ENCODE measurements at places on chromosomes 5 and 9.

GRCh38 chr5:177006265-177006972 lies at the start of gene UIMC1:
Gene UIMC1, minus strand, starts transcription at chr5:177006779. Its CDS starts 24,164 bp downstream, at chr5:176982615.
- peak within 1 kb of the TSS; percentile 77 for H3K27ac ChIP-seq
- peaks cover 18% of the 10 kb centered on the region for H3K4me1 ChIP-seq
- peak; percentile 96 for DNase-seq
- H3K27me3 ChIP-seq: no peaks in the 10 kb centered on the region

DNA sequence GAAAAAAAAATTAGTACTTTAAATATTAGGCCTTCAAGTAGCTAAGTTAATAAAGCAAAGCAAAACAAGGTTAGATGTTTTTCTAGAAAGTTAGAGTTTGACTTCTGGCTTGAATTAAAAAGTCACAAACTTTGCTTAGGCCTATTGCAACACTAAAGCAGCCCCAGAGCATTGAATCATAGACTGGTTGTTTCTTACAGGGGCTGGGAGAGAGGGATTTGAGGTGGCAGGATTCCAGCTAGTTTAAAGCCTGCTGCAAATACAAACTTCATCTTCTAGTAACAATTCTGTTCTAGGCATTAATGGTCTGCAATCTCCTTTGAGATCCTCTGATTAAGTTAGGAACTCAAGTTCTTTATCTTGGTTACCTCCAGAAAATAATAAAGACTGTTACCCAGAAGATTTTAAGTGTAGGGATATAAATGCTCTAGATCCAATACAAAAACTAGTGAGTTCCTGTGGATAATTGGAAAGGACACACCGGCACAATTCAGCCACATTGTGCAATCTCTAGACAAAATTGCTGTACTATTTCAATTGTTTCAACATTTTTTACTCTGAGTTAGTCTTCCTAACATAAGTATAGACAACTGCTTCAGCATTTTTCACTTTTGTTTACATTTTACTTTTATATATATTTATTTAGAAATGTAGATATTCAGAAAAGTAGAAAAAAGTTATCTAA lies 12.6 kb downstream of the OR13C5 start:
- no peaks in the 10 kb centered on the region for H3K36me3 ChIP-seq
- H3K27me3 ChIP-seq: no peaks in the 10 kb centered on the region
- no peak for DNase-seq
- H3K27ac ChIP-seq: no peak overlapping the region
- H3K4me3 ChIP-seq: no peak overlapping the region

DNA sequence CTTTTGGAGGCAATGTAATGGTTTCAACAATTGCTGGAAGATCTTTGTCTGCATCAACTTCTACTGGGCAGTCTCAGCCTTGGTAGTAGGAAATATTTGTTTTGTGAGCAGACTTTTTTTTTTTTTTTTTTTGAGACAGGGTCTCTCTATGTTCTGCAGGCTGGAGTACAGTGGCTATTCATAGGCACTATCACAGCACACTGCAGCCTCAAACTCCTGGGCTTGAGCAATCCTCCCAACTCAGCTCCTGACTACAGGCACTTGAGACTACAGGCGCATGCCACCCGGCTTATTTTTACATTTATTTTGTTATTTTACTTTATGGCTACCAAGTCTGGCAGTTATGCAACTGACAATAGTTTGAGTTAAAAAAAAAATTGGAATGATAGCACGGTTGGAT lies 187.3 kb downstream of the SNX18 start:
- no peaks in the 10 kb centered on the region for H3K27me3 ChIP-seq
- no peak overlapping the region for H3K27ac ChIP-seq
- H3K4me1 ChIP-seq: peaks cover 18% of the 10 kb centered on the region
- no peak overlapping the region for H3K4me3 ChIP-seq
- no peak for DNase-seq

- H3K27ac ChIP-seq: peak overlapping the region; percentile 32
- no peak overlapping the region for H3K4me3 ChIP-seq
- H3K27me3 ChIP-seq: no peaks in the 10 kb centered on the region
- H3K4me1 ChIP-seq: peaks cover 38% of the 10 kb centered on the region
- no peak for DNase-seq
These were observed 14.7 kb downstream of the ENC1 start for GRCh38 chr5:74625742-74626241.

- no peaks in the 10 kb centered on the region for H3K4me1 ChIP-seq
- DNase-seq: no peak
- H3K27me3 ChIP-seq: no peaks in the 10 kb centered on the region
- no peak overlapping the region for H3K27ac ChIP-seq
- no peaks in the 10 kb centered on the region for H3K36me3 ChIP-seq
These were observed 48.5 kb downstream of the GDNF start for GRCh38 chr5:37791321-37791720.

- DNase-seq: no peak
- peaks cover 28% of the 10 kb centered on the region for H3K27me3 ChIP-seq
- no peak overlapping the region for H3K27ac ChIP-seq
- H3K36me3 ChIP-seq: no peaks in the 10 kb centered on the region
- H3K4me1 ChIP-seq: no peaks in the 10 kb centered on the region
These were observed 20.4 kb downstream of the CRB2 start for GRCh38 chr9:123376218-123377071.

- DNase-seq: no peak
- no peaks in the 10 kb centered on the region for H3K27me3 ChIP-seq
- no peak overlapping the region for H3K4me3 ChIP-seq
- H3K4me1 ChIP-seq: no peaks in the 10 kb centered on the region
- H3K36me3 ChIP-seq: peaks cover 69% of the 10 kb centered on the region
- no peak overlapping the region for H3K27ac ChIP-seq
These were observed 18.4 kb downstream of the SLC25A46 start for GRCh38 chr5:110757118-110757729.

DNA sequence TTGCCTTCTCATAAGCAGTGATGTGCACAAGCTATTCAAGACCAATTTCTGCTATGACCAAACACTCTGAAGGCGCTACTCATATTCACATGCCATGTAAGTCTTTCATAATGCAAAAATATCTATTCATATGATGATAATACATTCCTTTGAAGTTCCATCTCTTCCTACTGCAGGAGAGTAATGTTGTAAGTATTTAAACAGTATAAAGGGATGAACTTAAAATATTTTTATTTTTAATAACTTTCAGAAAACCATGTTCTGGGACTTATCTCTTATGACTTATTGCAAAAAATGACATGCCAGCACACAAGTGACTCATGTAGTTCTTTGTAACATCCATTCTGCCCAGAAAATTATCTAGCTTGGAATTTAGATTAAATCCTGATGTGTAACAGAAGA lies 376.4 kb downstream of the KCTD16 start:
- H3K4me1 ChIP-seq: no peaks in the 10 kb centered on the region
- H3K27ac ChIP-seq: no peak overlapping the region
- peaks cover 4% of the 10 kb centered on the region for H3K27me3 ChIP-seq
- DNase-seq: no peak

- no peaks in the 10 kb centered on the region for H3K27me3 ChIP-seq
- no peak overlapping the region for H3K27ac ChIP-seq
- no peak overlapping the region for H3K4me3 ChIP-seq
- H3K4me1 ChIP-seq: no peaks in the 10 kb centered on the region
These were observed 957.8 kb upstream of the CTNND2 start for GRCh38 chr5:12861886-12862654.

DNA sequence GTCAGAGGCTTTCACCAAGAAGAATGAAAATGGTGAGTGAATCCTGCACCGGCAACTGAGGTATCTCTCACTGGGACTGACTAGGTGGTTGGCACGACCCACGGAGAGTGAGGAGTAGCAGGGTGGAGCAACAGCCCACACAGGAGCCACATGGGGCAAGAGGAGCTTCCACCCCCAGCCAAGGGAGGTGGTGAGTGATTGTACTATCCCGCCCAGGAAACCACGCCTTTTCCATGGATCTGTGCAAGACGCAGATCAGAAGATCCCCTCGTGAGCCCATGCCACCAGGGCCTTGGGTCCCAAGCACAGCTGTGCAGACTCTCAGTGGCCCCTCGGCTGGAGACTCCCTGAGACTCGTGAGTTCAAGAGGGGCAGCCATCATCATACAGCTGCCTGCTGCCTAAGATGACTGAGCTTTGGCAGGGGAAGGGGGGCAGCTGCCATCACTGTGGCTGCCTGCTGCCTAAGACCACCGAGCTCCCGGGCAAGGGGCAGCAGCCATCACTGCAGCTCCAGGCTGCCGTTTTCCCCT lies 229.5 kb downstream of the AP3B1 start:
- no peak overlapping the region for H3K27ac ChIP-seq
- H3K4me3 ChIP-seq: no peak overlapping the region
- no peaks in the 10 kb centered on the region for H3K27me3 ChIP-seq
- no peaks in the 10 kb centered on the region for H3K4me1 ChIP-seq

DNA sequence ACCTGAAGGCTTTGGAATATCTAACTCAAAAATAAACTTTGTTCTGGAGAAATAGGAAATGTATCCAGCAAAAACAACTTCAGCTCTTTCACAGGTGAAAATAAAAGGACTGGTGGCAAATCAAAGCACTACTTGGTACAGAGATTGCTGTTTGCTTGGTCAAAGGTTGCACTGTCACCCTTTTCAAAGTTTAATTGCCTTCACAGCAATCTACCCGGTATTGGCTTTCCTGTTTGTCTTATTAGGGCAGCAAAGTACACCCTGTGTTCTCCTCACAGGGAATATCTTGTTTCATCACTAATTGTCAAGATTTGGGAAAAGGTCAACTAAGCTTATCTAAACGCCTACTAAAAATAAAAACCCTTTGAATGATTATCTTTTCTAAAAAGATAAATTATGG lies 214.1 kb upstream of the ADCY2 start:
- H3K27me3 ChIP-seq: no peaks in the 10 kb centered on the region
- no peaks in the 10 kb centered on the region for H3K36me3 ChIP-seq
- H3K4me1 ChIP-seq: peaks cover 4% of the 10 kb centered on the region
- no peak overlapping the region for H3K27ac ChIP-seq
- no peak for DNase-seq

GRCh38 chr5:165497707-165498106 lies 1992.3 kb downstream of the MAT2B start:
- H3K36me3 ChIP-seq: no peaks in the 10 kb centered on the region
- H3K27ac ChIP-seq: no peak overlapping the region
- no peaks in the 10 kb centered on the region for H3K4me1 ChIP-seq
- H3K4me3 ChIP-seq: no peak overlapping the region

- H3K4me3 ChIP-seq: no peak overlapping the region
- H3K36me3 ChIP-seq: no peaks in the 10 kb centered on the region
- DNase-seq: no peak
- H3K27ac ChIP-seq: no peak overlapping the region
These were observed 140.5 kb downstream of the MUSK start for GRCh38 chr9:110809038-110809595.

- H3K27me3 ChIP-seq: no peaks in the 10 kb centered on the region
- DNase-seq: no peak
- no peak overlapping the region for H3K4me3 ChIP-seq
- H3K27ac ChIP-seq: no peak overlapping the region
- no peaks in the 10 kb centered on the region for H3K36me3 ChIP-seq
- no peaks in the 10 kb centered on the region for H3K4me1 ChIP-seq
These were observed 462.2 kb upstream of the DMAC1 start for GRCh38 chr9:8261737-8262136.

- no peaks in the 10 kb centered on the region for H3K36me3 ChIP-seq
- no peak overlapping the region for H3K4me3 ChIP-seq
- no peaks in the 10 kb centered on the region for H3K4me1 ChIP-seq
These were observed 34.8 kb upstream of the SHC3 start for GRCh38 chr9:89213396-89213880.

DNA sequence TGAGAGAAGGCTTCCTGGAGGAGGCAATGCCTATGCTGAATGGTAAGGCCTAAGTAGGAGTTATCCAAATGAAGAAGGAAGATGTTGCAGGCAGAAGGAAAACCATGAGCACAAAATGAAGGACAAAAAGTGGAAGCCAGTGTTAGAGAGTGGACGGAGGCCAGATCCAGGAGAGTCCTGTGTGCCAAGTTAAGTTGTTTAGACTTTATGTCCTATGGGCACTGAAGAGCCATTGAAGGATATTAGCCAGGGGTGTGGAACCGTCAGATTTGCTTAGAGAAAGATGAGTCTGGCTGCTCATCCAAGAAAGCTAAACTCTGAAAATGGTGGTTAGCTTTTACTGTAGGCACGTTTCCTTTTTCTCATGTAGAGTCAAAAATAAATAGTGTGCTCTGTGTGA lies 254.7 kb downstream of the ADAMTSL1 start:
- no peak overlapping the region for H3K27ac ChIP-seq
- no peaks in the 10 kb centered on the region for H3K4me1 ChIP-seq
- DNase-seq: no peak
- H3K36me3 ChIP-seq: no peaks in the 10 kb centered on the region
- no peak overlapping the region for H3K4me3 ChIP-seq

GRCh38 chr9:90789862-90790261 lies 11.8 kb upstream of the SYK start:
- no peak for DNase-seq
- no peak overlapping the region for H3K27ac ChIP-seq
- no peaks in the 10 kb centered on the region for H3K4me1 ChIP-seq
- no peaks in the 10 kb centered on the region for H3K36me3 ChIP-seq
- no peak overlapping the region for H3K4me3 ChIP-seq
- H3K27me3 ChIP-seq: no peaks in the 10 kb centered on the region

DNA sequence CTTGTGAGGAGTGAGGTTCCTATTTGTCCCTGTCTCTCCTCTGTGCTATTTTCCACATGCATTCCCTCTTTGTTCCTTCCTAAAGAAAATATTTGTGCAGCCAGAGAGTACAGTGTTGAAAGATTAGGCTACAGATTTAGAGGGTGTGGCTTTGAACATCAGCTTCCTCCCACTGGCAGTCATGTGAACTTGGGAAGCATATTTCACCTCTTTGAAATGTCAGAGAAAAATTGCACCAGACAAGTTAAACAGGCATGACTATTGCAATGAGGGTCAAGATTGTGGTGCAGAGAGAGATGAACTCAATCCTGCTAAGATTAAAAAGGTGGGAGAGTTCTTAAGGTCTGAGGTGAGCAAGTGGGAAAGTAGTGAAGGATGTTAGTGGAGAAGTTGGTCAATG lies 641.0 kb downstream of the DNAH5 start:
- H3K36me3 ChIP-seq: no peaks in the 10 kb centered on the region
- no peaks in the 10 kb centered on the region for H3K4me1 ChIP-seq
- no peaks in the 10 kb centered on the region for H3K27me3 ChIP-seq
- no peak overlapping the region for H3K27ac ChIP-seq
- no peak for DNase-seq

- no peak overlapping the region for H3K27ac ChIP-seq
- DNase-seq: no peak
- no peaks in the 10 kb centered on the region for H3K4me1 ChIP-seq
- peaks cover 4% of the 10 kb centered on the region for H3K27me3 ChIP-seq
- no peaks in the 10 kb centered on the region for H3K36me3 ChIP-seq
- H3K4me3 ChIP-seq: no peak overlapping the region
These were observed 128.1 kb upstream of the FAM174A start for GRCh38 chr5:100407053-100407452.
